Stomach (tissue), 19 donors: ENCODE measurements at places on chromosomes 5 and 9. TPM values are rescaled to one million over a fixed set of nuclear protein-coding genes. Genes with fewer than 3 reads are reported as not detected.

DNA sequence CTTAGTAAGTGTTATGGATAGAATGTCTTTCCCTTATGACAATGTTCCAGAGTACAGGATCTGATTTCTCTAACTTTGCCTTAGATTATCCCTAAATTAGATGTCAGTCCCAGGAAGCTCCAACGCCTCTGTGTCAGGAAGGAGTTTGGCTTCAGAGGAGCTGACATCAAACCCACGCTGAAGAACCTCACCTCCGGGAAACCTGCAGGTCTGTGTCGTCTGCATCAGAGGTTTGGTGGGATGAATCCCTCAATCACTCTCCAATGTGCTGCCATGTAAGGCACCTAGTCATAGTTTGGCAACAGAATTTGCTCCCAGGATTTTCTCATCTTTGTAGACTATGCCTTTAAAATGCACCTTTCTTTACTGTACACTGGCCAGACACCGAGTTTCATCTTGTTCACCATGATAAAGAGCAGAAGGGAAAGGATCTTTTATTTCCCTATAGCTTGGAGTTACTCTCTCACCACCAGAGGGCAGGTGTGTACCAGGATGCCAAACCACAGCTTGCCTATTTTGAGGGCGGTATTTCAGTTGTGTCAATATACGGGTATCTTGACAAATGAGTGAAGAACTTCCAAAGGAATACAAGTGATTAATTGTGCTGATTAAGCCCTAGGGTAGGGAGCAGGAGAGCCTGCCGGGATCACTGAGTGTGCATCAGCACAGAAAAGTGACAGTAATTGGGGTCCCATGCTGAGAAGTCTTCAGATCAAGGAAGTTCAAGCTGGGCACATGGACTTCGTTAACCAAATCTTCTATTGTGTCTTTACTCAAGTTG, 23.4 kb downstream of the MINAR2 start:
- peak; percentile 46 for DNase-seq
- no peak overlapping the region for H3K27ac ChIP-seq
- H3K4me1 ChIP-seq = no peaks in the 10 kb centered on the region
- H3K27me3 ChIP-seq = no peaks in the 10 kb centered on the region

GRCh38 chr5:79508354-79508753, 5.6 kb downstream of the HOMER1 start:
- H3K36me3 ChIP-seq = no peaks in the 10 kb centered on the region
- H3K27ac ChIP-seq = no peak overlapping the region
- peaks cover 12% of the 10 kb centered on the region for H3K27me3 ChIP-seq
- H3K4me3 ChIP-seq = no peak overlapping the region
- no peak for DNase-seq

GRCh38 chr5:179270581-179271427, 74.5 kb downstream of the ADAMTS2 start:
- H3K4me1 ChIP-seq = peaks cover 33% of the 10 kb centered on the region
- no peaks in the 10 kb centered on the region for H3K36me3 ChIP-seq
- H3K27me3 ChIP-seq = no peaks in the 10 kb centered on the region
- peak overlapping the region; percentile 75 for H3K27ac ChIP-seq
- DNase-seq = peak; percentile 84

- H3K4me3 ChIP-seq = no peak overlapping the region
- peaks cover 98% of the 10 kb centered on the region for H3K4me1 ChIP-seq
- no peaks in the 10 kb centered on the region for H3K36me3 ChIP-seq
- H3K27ac ChIP-seq = peak overlapping the region; percentile 78
- peak; percentile 77 for DNase-seq
Observed at GRCh38 chr9:87569518-87569917, 71.9 kb downstream of the DAPK1 start.

RANBP3L gene
- polyA plus RNA-seq = 0.20 TPM

ANKRD34B gene
- not detected for polyA plus RNA-seq

DNA sequence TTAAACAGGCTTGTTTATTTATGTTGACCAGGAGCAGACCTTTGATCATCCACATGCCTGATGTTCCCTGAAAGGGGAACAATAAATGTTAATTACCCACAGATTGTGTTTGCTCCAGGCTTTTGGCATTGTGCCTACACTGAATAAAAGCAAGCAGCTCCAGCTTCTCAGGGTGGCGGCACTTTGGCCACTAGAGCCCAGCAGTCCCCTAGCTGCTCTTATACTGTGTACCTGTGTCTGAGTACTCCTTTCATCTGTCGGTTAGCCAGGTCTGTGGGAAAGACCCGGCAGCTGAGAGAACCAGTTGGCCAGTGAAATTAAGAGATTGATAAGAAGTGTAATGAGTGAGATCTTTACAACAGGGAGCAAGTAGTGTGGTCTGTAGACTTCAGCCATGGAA, 254.8 kb upstream of the FTMT start:
- H3K27ac ChIP-seq = no peak overlapping the region
- H3K27me3 ChIP-seq = no peaks in the 10 kb centered on the region
- no peaks in the 10 kb centered on the region for H3K36me3 ChIP-seq
- no peak overlapping the region for H3K4me3 ChIP-seq
- H3K4me1 ChIP-seq = no peaks in the 10 kb centered on the region

ZNF484 gene
- polyA plus RNA-seq = 1.00 TPM
